ENCODE measurements at places on chromosomes 3 and 15.

DNA sequence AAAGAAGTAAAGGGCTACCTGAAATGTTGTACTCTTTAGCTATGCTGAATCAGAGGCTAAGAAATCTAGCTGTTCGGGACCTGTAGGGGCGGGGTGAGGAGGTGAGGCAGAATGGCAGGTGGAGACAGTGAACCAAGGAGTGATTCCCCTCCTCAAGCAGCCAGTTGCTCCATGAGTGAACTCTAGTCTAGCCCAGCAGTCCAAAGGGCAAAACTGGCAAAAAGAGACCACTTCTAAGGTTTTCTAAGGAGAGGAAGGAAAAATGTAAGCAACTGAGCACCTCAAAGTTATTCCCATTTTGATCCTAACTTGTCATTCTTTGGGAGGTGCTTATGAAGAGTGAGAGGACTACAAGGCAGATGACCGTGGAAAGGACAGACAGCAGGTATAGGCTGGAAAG lies 19.3 kb upstream of the TOPAZ1 start:
- no peak for DNase-seq

DNA sequence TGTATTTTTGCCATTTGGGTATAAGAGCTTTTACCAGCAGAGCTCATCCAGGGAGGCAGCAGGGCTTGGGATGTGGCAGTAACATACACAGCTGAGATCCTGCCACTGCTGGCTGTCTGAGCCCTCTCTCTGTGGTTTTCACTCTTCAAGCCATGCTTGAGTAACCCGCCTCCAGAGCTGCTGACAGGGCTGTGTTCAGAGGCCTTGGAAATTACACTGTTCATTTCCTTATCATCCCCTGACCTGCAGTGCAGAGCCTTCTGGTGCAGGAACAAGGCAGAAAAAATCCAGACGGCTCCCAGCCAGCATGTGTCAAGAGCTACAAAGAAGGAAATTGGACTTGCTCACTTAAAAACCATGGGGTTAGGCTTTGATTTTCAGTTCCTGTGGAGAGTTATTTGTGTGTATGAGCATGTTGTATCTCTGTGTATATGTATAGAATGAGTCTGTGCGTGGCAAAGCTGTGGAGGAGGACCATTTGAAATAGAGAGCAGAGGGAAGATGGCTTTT lies 47.0 kb downstream of the ZNF609 start:
- DNase-seq = peak; percentile 20

- no peak for DNase-seq
Observed at GRCh38 chr3:176562331-176562730, 635.0 kb downstream of the TBL1XR1 start.

GRCh38 chr3:66638717-66639116 lies 137.9 kb upstream of the LRIG1 start:
- peak; percentile 58 for DNase-seq

GRCh38 chr3:149316437-149316836 lies 17.0 kb downstream of the TM4SF18 start:
- DNase-seq = peak; percentile 15

DNA sequence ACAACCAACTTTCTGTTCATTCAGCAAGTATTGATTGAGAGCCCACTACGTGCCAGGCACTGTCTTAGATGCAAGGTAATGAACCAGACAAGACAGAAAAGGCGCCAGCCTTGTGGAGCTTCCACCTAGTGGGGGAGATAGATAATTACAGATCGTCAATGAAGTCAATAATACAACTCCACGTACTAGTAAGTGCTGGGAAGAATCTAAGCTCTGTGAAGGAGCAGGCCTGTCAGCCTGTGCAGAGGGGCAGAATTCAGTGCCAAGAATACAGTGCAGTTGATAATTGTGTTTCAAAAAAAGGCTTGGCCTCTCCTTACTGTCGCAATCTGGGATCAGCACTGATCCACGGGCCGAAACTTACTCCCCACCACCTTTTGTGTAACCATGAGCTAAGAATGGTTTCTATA lies 186.3 kb downstream of the FEZF2 start:
- DNase-seq = peak; percentile 32

DNA sequence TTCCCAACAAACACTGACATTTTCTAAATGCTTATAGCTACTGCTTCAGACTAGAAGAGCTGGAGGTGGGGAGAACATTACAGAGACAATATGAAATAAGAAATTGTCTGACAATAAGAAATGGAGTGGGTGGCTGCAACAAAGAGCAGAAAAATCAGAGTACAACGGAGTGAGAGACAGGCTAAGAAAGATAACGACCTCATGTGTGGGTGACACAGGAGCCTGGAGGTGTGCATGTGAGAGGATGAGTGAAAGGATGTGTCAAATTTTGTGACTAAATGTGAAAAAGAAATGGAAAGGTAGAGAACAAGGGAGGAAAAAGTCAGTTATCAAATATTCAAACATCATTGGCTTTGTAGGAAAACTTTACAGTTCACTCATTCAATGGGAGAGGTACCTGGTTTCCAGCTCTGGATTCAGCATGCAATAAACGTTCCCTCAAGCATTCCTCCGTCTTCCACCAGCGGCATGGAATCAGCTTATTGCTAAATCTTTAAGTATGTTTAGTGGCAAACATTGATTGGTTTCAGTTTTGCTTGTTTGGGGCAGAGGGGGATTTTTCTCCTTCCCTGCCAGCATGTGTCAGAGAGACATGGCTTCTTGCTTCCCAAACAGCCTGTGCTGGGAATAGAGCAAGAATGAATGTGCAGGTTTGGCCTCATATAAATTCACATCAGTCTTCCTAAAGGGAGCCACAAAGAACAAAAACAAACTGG lies 103.8 kb upstream of the CHRM5 start:
- no peak for DNase-seq

GRCh38 chr3:69742391-69742790 lies 3.1 kb downstream of the MITF start:
- DNase-seq = no peak

- DNase-seq = no peak
Observed at GRCh38 chr15:69893863-69894262, 203.9 kb downstream of the TLE3 start.

DNA sequence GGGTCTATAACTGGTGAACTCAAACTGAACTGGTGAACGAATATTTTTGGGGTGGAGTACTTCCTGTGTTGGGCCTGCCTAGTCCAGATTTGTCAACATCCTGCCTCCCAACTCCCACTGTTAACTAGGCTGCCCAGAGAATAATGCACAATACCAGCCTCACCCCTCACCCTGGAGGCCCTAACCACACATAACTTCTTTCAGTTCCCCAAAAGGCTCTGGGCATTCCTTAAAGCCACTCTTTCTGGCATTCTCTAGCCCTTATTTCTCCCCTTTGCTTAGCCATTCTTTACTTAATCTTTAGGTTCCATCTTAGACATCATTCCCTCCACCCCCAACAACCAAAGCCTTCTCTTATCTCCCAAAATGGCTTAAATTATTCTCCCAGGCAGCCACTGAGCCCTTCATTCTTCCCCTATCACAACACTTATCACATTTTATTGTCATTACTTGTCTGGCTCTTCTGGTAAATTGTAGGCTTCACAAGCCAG lies 9.1 kb upstream of the SEC11A start:
- DNase-seq = peak; percentile 21

DNA sequence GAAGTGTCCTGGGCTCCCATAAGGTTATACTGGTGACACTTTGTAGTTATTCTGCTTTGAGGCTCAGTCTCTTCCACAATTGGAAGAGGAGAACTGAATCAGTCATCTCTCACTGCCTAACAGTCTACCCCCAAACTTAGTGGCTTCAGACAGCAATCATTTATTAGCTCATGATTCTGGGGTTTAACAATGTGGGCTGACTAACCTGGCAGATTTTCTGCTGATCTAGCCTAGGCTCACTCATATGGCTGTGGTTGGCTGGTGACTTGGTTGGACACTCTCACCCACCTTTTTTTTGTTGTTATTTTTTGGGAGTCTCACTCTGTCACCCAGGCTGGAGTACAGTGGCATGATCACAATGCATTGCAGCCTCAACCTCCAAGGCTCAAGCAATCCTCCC lies 7.1 kb downstream of the GPD1L start:
- DNase-seq = no peak

DNA sequence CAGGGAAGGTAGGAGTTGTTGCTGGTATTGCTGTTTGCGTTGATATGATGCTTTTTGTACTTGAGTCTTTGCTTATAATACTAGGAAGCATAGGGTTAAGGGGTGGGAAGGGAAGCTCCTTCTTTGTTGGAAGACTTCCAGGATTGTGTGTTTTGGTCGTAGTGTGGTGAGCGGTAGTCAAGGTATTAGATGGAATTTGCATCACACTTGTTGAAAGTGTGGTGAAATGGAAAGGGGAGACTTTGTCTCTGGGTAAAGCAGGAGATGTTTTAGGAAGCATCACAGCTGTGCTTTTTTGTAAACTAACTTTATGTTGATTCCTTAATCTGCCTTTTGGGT lies 14.9 kb downstream of the IGSF10 start:
- DNase-seq = no peak

GRCh38 chr3:88732186-88732585 lies 375.2 kb upstream of the EPHA3 start:
- no peak for DNase-seq

DNA sequence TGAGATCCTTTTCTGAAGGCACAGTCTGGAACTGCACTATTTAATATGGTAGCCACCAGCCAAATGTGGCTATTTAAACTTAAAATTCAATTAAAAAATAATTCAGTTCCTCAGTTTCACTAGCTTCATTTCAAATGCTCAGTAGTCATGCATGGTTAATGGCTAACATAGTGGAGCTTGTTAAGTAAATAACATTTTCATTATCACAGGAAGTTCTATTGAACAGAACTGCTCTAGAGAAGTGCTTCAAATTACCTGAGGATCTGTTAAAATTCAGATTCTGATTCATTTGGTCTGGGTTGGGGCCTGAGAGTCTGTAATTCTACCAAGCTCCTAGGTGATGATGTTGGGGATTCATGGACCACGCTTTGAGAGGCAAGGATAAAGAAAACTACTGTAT lies 109.6 kb upstream of the THRB start:
- DNase-seq = no peak

GRCh38 chr15:80986487-80986886 lies 3.1 kb downstream of the MESD start:
- no peak for DNase-seq

DNA sequence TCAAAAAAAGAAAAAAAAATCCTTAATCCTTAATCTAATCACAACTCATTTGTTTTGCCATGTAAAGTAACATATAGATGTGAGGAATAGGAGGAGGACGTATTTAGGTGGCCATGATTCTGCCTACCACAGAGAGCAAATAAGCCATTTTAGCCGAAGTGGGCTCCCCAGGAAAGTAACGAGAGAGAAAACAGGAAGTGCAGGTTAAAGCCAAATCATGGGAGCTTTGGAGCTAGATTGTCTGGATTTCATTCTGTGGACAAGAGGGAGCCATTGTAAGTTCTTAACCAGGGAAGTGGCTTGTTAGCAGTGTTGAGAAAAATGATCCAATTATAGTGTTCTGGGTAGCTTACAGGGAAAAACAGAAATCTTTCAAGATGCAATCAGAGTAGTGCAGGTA lies 9.4 kb downstream of the TMOD2 start:
- DNase-seq = no peak

- DNase-seq = no peak
Observed at GRCh38 chr3:177729956-177730681, 532.8 kb upstream of the TBL1XR1 start.

- DNase-seq = peak; percentile 81
Observed at GRCh38 chr15:38474155-38474757, 20.3 kb downstream of the FAM98B start.

GRCh38 chr3:49161808-49162530 lies 4.2 kb downstream of the CCDC71 start:
- no peak for DNase-seq

DNA sequence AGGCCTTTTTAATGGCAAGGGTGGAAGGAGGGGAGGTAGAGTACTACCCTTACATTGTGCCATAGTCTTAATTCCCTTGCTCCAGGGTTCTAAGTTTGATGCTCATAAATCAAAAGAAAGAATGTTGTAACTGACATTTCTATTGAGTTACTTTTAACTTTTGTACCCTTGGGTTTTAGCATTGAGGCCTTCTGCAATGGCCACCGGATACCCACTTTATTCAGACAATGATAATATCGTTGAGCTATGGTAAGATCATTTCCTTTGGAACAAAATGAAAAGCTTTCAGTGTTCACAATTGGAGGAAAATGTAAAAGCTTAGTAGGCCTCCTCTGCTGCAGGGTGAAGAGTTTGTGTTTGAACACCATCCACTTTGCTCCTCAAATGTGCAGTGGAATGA lies 16.8 kb downstream of the CGNL1 start:
- no peak for DNase-seq

DNA sequence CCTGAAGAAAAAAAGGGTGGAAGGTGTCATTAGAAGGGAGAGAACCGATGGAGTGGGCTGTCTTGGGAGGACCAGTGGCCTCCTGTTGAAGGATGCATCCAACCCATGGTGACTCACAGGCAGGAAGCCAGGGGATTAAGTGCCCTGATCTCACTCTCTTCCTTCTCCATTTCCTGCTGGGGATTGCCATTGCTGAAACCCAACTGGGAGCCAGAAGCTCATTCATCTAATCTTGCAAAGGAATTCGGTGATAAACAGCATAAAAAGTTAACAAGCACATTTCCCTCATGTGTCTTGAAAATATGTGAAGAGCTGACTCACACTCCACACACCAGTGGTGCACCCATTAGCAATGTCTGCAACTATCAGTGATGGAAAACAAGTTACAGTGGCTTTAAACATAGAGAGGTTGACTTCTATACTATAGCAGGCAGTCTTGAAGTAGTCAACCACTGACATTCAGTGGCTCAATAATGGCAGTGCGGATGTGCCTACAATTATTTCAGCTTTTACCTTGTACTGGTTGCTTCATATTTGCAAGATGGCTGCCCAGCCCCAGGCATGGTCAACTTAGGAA lies 12.8 kb upstream of the CSRNP1 start:
- DNase-seq = peak; percentile 92

GRCh38 chr15:43126356-43126755 lies 7.0 kb upstream of the TMEM62 start:
- DNase-seq = no peak

DNA sequence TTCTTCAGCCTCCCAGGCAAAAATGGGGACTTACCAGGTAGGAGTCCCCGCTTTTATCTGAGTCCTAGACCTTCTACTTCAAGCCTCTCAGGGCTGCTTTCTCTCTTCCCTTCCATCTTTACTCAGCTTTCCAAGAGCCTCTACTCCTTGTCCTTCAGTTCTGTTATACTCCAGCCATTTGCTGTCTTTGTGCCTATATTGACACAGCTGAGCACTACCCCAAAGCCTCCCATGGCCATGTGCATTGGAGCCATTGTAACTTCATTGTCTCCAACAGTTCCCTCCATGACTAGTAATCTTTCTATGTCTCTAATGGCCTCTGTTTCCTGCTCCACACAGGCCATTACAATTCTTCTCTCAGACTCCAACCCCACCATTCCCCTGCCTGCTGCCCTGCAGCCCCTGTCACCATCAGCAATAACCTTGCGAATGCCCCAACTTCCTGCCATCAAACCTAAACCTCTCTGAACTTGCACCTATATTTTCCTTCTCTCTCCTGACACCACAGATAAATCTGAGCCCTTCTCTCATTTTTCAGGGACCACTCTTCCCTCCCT lies 77.9 kb upstream of the ADPGK start:
- DNase-seq = no peak

Measured in epithelial cell of esophagus (primary cell).